ENCODE measurements at places on chromosomes 5 and 9.
A peak's percentile ranks its signal among the peaks of the same experiment; 100 is the strongest.

DNA sequence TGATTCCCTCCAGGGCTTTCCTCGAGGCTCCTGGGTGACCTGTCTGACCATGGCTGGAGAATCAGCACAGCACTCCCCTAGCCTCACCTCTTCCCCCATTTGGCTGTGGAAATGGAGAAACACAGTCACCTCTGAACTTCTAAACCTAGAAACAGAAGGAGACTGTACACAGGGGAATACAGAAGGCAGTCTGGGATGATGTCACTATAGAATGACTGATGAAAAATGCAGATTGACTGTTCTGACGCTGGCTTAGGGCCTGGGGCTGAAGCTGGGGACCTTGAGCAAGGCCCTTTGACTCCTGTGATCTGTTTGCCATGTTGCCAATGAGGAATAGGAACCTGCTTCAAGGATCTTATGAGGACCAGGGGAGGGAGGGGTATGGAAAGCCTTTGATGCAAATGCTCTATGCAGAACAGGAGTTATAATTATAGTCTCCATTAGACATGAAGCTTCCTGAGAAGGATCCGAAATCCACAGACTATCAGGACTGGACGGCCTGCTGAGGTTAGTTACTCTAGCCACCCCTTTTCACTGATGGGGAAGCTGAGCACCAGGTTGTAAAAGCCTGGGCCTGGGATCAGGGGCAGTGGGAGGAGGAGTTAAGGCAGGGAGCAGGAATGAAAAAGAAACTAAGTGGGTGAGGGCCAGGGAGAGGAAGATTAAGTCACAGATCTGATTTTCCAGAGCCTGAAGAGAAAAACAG lies 24.4 kb upstream of the ANXA6 start:
- no peak for DNase-seq

DNA sequence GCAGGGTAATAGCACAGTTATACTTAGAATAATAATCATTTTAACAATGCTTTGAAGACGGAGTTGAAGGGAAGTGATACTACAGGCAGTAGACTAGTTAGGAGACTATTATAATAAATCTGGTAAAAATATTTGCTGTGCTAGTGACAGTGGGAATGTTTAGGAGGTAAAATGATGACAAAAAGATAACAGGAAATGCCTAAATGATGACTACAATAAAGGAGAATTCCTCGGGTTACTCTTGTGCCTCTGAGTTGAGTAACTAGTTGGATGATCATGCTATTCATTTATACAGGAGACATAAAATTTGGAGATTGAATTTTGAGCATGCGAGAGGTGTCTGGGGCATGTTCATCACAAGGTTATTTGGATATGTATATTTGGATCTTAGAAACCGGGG lies 32.2 kb upstream of the PAM start:
- DNase-seq: no peak

GRCh38 chr5:139245637-139246339 lies 47.6 kb upstream of the SIL1 start:
- DNase-seq: no peak

DNA sequence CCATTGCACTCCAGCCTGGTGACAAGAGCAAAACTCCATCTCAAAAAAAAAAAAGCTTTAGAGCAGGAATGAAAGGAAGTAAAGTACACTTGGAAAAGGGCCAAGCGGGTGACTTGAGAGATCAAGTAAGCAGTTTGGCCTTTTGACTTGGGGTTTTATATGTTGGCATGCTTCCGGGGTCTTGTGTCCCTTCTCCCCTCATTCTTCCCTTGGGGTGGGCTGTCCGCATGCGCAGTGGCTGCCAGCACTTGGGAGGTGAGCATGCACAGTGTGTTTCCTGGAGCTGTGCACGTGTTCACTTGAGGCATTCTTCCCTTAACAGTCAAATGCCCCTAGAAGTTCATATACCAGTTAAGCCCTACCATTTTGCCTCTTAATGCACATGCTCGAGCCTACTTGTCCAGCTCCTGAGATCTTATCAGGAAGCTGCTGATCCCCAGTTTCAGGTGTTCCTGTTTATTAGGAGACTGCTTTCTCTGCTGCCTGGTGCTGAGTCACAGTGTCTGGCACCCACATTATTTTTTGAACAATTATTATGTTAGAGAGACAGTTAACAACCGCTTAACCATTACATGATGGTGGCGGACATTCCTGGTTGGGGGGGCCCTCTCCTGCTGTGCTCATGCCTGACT lies 32.6 kb upstream of the PRRC2B start:
- peak; percentile 31 for DNase-seq

GRCh38 chr9:130237076-130237475 lies 28.5 kb upstream of the HMCN2 start:
- no peak for DNase-seq

DNA sequence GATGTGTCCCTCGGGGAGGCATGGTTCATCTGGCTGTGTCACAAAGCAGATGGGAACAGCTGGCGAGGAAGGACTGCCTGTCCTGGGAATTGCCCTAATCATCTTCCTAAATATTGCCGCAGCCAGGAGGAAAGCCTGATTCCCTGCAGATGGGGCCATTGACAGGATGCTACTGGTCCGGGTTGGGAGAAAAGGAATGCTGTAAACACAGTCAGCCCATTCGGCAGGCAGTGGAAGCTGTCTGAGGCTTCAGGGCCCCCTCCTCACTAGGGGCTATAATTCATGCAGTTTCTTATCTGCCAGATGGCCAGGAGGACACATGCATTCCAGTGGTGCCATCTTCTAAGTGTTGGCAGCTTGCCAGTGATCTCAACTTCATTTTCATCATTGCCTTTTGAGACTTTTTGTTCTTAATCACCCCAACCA lies 110.3 kb downstream of the KCNIP1 start:
- DNase-seq: no peak

DNA sequence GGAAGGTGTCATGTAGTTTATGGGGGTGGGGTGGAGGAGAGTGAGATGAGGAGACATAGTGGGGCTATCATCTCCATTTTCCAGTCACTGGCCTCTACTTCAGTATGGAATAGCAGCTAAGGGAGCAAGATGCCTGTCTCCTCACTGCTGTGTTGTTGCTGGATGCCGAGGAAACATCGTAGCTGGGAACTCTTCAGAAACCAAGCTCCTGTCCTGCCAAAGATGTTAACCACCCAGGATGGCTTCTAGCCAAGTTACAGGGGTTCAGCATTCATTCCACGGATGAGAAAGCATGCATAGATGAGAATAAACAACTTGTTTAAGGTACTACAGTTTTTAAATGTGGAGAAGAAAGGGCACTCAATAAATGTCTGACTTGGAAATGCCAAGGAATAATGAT lies 226.5 kb downstream of the ASTN2 start:
- DNase-seq: peak; percentile 17

GRCh38 chr5:207599-207998 lies 10.4 kb downstream of the CCDC127 start:
- DNase-seq: no peak

DNA sequence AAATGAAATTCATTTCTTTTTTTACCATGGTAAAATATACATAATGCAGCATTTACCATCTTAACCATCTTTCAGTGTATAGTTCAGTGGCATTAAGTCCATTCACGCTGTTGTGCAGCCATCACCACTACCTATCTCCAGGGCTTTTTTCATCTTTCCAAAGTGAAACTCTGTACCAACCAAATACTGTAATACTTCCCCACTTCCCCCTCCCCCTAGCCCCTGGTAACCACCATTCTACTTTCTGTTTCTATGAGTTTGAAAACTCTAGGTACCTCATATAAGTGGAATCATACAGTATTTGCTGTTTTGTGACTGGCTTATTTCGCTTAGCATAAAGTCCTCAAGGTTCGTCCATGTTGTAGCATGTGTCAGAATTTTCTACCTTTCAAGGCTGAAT lies 23.4 kb downstream of the SPAAR start:
- no peak for DNase-seq

- DNase-seq: peak; percentile 59
These were observed 27.0 kb downstream of the MRPL36 start for GRCh38 chr5:1772634-1773033.

DNA sequence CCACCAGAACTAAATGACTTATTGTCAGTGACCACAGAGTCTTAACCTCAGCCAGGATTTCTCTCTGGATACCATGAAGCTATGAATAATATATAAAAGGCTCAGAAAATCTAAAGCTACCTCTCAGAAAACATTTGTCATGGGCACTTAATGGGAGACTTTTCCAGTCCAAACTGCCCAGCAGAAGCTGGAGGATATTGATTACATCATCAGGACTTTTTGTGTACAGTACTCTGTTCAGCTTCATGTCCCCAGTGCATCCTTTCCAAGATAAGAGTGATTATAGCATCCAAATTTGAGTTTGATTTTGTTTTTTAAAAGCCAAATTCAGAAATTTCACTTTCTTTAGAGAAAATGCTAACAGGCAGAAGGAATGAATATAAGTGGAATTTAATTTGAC lies 123.9 kb upstream of the C6 start:
- no peak for DNase-seq

DNA sequence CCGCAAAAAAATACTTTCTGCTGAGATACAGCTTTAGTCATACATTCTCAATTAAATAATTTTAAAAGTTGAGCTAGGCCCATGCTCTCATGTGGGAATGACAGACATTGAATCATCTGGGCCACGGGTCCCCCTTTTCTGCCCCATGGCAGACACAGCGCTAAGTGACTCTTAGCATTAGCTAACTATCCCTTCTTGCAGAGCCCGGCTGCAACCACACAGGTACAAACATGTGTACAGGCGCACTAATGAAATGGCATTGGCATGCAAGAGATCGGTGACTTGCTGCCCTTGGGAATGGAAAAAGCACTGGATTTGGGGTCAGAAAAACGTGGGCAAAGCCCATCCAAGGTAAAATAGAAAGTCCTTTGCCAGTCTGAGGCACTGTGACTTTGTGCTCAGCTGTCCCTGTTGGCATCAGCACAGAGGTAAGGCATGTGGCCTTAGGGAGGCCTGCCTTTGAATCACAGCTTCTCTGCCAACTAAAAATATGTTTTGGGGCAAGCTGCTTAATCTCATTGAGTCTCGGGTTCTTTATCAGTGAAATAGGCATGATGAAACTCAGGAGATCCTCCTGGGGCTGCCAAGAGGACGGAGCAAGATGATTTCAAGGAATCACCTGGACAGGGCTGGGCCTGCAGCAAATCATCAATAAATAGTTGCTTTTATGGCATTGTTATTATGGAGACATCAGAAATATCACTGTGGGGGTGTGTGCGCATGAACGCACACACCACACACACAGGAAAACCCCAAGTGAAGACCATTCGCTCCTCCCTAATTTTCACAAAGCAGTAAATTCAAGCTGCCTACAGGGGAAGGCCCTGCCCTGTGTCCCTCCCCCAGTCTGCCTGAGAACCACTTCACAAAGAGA lies 54.2 kb downstream of the WHRN start:
- DNase-seq: no peak

- DNase-seq: no peak
These were observed 181.8 kb downstream of the GADD45G start for GRCh38 chr9:89786655-89787054.

DNA sequence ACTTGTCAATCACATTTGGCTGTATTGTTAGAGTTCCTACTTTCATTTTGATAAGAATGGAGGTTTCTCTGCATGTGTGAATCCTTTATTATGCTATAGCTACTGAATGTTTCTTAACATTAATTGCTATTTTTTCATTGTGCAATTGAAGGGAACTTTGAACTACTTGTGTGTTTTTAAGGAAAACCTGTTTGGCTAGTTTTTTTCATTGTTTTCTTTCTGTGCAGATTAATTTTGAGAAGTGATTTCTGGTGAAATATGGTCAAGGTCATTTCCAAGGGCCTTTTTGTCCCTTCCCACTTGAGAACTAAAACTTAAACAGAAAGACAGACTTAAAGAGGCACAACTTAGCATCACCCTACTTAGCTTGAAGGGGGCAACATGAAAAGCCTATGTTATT lies 1309.2 kb upstream of the WWC1 start:
- DNase-seq: no peak

- DNase-seq: no peak
These were observed 23.7 kb upstream of the MROH2B start for GRCh38 chr5:41094871-41095270.

GRCh38 chr9:29200650-29201049 lies 1627.4 kb upstream of the C9orf72 start:
- no peak for DNase-seq

DNA sequence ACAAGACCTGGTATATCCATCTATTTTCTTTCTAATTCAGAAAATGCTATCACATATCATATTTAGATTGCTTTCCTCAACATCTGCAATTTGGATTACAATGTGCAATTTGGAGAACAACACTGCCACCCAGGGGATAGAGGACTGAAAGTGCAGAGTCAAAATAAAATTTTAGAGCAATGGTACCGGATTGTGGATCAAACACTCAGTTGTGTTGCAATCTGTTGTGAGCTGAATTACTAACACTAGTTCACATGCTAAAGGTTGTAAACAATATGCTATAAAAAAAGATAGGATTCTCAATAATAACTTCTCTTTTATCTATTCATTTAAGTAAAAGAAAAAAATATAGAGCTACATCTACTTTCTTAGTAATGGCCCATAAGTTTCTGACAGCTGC lies 11.9 kb upstream of the SRFBP1 start:
- DNase-seq: peak; percentile 55

- DNase-seq: peak; percentile 42
These were observed 235.5 kb upstream of the ZNF608 start for GRCh38 chr5:124981901-124982300.

- no peak for DNase-seq
These were observed 288.0 kb downstream of the ICE1 start for GRCh38 chr5:5710471-5710870.

GRCh38 chr9:12815888-12816287 lies 41.1 kb downstream of the LURAP1L start:
- no peak for DNase-seq

GRCh38 chr5:12623408-12623807 lies 719.2 kb upstream of the CTNND2 start:
- no peak for DNase-seq

DNA sequence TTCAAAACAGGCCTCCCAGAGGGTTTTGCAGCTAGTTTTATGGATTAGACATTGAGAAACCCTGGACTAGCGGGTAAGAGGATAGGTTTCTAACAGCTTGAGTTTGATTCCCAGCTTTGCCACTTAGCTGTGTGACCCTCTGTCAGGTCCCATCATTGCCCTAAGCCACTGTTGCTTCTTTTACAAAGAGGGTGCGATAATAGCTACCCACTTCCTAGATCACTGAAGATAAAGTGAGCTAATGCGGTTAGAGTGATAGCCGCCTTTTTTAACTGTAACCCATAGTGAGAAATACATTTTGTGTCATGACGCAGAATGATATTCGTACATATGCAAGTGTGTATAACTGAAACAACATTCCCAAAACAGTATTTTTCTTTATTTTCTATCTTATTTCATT lies 40.3 kb downstream of the CSF1R start:
- no peak for DNase-seq
